ENCODE measurements at places on chromosomes 7 and 10. TPM values are rescaled to one million over a fixed set of nuclear protein-coding genes. Genes with fewer than 3 reads are reported as not detected.

Gene OR2A1
- 0.12 TPM for total RNA-seq

Gene LRRC61
- total RNA-seq: 28.3 TPM

DNA sequence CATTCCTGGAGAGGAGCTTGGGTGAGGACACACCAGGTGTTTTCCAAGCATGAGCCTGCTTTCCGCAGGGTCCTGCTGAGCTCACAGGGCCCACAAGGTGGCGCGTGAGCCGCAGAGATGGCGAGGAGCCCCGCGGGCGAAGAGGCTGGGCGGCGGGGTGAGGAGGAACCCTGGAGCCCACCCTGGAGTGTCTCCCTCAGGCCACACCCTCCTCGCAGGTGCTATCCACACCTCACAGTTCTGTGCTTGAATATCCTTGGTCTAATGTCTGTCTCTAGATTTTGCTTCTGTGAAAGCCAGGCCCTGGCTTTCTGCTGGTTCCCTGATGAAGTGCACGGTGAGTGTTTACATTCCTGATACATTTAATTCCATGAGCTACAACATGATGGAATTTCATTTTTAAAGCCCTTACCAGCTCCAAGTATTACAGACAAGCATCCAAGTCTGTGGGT is 433.6 kb downstream of the ACTR3B start:
- no peaks in the 10 kb centered on the region for H3K27me3 ChIP-seq
- peak; percentile 32 for DNase-seq
- H3K4me3 ChIP-seq: no peak overlapping the region
- no peaks in the 10 kb centered on the region for H3K4me1 ChIP-seq
- no peak overlapping the region for H3K27ac ChIP-seq

- H3K36me3 ChIP-seq: peaks cover 7% of the 10 kb centered on the region
- no peak for DNase-seq
- no peak overlapping the region for H3K4me3 ChIP-seq
- H3K27ac ChIP-seq: no peak overlapping the region
These were observed 63.6 kb upstream of the DNAJC1 start for GRCh38 chr10:22067091-22067490.

DNA sequence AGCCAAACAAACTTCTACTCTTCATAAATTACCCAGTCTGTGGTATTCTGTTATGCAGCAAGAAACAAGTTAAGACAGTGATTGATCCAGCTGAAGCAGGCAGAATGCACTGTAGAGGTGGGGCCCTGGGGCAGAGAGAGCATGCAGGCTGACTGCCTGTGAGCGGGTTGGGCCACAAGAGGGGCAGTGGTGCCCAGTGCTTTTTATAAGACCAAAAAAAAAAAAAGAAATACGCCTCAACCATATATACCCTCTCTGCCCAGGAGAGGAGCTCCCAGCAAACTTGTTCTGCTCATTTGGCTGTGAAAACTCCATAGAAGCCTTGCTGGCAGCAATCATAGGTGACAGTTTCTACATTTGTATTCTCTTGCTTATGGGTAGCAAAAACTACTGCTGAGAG is 104.7 kb downstream of the SORBS1 start:
- no peak overlapping the region for H3K4me3 ChIP-seq
- H3K4me1 ChIP-seq: peaks cover 28% of the 10 kb centered on the region
- H3K36me3 ChIP-seq: no peaks in the 10 kb centered on the region
- H3K27ac ChIP-seq: no peak overlapping the region
- H3K27me3 ChIP-seq: no peaks in the 10 kb centered on the region

DNA sequence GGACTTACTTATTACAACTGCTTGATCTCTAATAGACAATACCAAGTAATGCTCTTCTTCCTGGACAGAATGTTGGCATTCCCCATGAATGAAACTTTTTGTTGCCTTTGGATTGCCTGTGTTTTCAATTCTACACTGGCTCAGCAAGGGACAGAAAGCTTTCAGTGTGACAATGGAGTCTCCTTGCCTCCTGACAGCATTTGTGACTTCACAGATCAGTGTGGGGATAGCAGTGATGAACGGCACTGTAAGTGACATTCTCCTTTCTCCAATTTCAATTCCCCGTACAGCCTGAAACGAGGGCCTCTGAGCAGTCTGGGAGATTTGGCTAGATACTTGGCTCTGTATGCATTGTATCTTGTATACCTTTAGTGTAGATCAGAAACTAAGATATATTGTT is 290 bp downstream of the MALRD1 start:
- H3K4me3 ChIP-seq: no peak overlapping the region
- peaks cover 5% of the 10 kb centered on the region for H3K27me3 ChIP-seq
- no peak overlapping the region for H3K27ac ChIP-seq
- no peak for DNase-seq
- peaks cover 25% of the 10 kb centered on the region for H3K4me1 ChIP-seq
- no peaks in the 10 kb centered on the region for H3K36me3 ChIP-seq

- H3K4me1 ChIP-seq: peaks cover 1% of the 10 kb centered on the region
- no peaks in the 10 kb centered on the region for H3K36me3 ChIP-seq
- H3K27ac ChIP-seq: no peak overlapping the region
These were observed 347.3 kb upstream of the NPVF start for GRCh38 chr7:25575634-25576033.
